ENCODE measurements at places on chromosomes 12 and 14.

GRCh38 chr12:92357584-92358261 is 212.1 kb upstream of the BTG1 start:
- DNase-seq = no peak

DNA sequence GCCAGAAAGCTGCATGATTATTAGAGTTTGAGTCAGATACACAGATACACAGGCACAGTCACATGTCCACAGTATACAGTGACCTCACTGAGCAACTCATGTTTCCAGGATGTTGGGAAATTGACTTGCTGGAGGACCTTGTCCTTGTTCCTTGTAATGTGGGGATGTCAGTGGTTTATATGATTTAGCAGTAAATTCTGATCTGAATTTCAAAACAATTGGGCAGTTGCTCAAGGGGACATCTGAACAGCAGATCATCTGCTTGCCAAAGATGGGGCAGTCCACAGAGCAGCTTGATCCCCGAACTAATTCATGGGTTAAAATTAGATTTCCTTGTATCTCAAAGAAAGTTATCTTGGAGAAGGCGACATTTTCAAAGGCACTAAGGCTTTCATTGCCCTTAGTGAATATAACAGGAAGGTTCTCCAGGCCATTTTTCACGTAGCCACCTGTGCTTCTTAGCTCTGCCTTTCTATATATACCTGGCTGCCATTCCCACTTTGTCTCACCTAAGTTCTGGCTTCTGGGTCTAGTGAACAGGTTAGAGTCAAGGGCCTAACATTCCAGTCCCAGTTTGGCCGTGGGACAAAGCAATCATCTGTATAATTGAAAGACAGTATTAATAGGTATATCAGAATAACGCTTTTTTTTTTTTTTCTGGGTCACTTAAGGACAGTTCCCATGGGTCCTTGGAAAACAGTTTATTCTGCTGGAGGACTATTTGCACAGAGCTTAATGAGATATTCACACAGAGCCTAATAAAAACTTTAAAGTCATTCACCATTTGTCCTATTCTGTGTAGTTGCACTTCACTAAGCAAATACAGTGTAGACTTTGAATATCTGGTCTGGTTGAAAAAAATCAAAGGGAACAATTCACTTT is 64.9 kb upstream of the STRN3 start:
- DNase-seq = no peak

DNA sequence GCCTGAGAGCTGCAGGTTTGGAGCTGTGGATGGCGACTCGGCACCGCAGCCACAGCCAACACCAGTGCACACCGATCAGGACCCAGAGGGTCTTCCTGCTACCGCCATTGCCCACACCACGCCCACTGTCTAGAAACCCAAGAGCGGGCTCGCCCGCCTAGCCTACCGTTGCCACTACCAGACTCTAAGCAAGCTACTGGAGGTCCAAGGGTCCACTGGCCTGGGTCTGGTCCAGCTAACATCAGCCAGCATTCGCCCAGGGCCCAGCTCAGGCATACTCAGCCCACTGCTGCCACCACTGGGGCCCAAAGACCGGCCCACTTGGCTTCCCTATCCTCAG is 30.5 kb upstream of the MON2 start:
- DNase-seq = no peak

GRCh38 chr12:124527861-124528561 is 39.4 kb downstream of the NCOR2 start:
- DNase-seq = no peak

DNA sequence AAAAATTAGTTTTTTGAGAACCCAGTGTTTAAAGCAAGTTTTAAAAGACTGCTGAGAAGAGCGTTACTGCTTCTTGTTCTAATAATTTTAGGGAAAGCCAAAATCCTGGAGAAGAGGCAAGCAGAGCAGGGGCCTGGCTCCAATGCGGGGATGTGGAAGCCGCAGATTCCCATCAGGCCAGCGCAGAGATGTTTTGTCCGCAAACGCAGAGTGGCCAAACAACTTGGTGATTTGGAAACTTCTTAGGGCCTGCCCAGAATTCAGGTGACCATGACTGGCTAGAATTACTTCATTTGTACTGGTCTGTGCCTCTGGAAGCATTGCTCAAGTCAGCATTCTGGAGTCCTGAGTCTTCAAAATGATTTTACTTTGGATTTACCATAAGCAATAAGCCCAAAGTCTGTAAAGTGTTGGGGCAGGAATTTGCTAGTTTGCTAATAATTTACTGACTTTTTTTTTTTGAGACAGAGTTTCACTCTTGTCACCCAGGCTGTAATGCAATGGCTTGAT is 208.4 kb downstream of the PPM1H start:
- no peak for DNase-seq

- DNase-seq = no peak
Measured at GRCh38 chr12:92690601-92691000, 12.2 kb upstream of the PLEKHG7 start.

- no peak for DNase-seq
Measured at GRCh38 chr12:89183985-89184435, 168.3 kb downstream of the DUSP6 start.

GRCh38 chr12:117643971-117644370 is 282.5 kb upstream of the NOS1 start:
- no peak for DNase-seq

- no peak for DNase-seq
Measured at GRCh38 chr14:63986789-63987533, 134.2 kb downstream of the SYNE2 start.

DNA sequence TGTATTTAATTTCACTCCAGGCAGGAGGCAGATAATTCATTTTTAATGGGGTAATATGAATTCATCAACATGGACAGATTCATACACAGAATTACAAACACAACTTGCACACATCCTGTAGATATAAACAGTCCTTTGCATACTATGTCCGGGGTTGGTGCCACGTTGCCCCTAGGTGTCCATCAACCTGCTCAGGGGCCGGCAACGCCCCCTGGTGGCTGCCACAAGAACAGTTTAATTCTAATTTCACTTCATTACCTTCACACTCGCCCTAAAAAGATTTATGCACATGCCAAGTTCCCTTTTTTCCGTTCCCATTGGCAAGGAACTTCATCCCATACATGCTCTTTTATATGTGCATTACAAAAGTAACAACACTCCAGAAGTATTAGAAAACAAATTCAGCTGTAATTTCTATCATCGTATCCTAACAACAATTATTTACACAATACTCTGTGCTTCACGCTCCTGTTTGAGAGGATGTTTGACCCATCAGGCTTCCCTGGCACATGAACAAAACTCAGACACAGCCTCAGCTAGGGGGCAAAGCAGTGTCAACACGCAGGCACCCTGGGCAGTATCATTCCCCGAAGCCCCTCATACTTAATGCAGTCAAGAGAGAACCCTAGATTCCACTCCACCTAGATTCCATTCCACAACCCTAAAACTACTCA is 15.5 kb downstream of the MANSC1 start:
- DNase-seq = peak; percentile 61

GRCh38 chr14:61647704-61648103 is 47.6 kb upstream of the HIF1A start:
- DNase-seq = no peak

DNA sequence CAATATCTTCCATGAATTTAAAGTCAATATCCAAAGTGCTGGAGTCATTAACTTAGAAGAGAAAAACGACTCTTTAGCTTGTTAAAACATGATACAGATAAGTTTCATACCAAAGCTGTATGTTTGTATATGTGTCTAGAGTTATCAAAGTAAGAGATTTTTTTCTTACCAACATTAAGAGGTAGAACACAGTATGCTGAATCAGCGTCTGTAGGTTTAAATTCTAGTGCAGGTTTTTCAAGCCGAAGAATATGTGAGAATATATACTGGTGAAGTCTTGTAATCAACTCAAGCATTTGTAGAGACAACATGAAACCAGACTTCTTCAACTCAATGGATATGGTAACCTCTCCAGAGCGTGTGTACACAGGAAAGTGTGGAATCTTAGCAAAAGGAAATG is 49.6 kb downstream of the DICER1 start:
- DNase-seq = no peak

DNA sequence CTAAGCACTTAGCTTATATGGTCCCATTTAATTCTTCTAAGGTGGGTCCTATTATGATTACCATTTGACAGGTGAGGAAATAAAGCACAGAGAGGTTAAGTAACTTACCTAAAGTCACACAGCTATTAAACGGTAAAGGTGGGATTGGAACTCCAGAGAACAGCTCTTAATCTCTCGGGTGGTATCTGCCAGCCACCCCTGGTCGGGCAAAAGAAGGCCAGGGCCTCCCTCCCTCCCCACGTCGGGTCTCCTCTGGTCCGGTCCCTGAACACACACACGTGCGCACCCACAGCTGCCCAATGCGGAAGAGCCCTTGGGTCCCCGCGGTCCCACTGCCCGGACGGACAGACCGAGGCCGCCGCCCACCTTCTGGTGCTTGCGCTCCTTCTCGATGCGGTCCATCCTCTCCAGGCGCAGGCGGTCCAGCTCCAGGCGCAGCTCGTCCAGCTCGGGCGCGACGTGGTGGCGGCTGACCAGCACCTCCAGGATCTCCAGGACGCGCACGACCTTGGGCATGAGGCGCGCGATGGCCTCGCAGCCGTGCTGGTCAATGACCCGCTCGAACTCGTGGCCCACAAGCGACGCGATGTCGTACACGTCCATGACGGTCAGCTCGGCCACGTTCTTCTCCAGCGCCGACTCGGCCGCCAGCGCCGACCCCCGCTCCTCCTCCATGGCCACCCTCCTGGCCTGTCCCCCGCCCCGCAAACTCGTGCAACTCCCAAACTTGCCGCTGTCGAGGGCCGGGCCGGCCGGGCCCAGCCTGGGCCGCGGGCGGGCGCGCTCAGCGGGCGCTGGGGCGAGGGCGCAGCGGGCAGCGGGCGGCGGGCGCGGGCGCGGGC is 490 bp downstream of the RILPL1 start:
- peak; percentile 6 for DNase-seq

DNA sequence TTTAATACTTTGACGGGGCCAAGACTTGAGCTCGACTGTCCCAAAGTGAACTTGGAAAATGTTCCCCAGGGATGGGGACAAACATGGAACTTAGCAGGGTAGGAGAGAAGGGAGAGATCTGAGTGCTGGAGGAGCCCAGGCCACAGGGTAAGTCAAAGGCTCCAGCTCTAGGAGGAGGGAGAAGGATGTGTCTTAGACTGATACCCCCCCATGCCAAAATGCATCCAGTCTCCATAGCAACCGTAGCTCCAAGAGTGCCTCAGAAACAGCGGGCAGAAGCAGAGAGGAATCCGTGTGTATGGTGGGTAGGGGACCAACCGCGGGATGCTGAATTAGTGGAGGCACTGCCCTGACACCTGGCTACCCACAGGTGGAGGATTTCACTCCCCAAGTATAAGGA is 845 bp upstream of the AGAP2 start:
- no peak for DNase-seq

DNA sequence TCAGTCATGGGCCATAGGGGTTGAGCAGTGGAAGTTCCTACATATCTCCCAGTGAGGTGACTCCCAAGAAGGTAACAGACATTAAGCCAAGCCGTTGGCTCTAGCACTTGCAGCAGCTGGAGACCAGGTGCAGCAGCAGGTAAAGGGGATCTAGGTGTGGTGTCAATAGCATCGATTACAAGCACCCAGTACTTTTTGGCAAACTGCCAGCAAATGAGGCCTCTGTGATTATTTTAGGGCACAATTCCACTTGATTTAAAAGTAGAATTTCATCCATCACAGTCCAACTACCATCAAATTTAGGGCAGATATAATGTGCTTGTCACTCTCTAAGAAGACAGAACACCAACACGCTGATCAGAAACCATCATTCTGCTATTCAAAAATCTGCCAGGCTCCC is 224.1 kb upstream of the EGLN3 start:
- no peak for DNase-seq

- no peak for DNase-seq
Measured at GRCh38 chr12:41930866-41931437, 213.7 kb downstream of the GXYLT1 start.

DNA sequence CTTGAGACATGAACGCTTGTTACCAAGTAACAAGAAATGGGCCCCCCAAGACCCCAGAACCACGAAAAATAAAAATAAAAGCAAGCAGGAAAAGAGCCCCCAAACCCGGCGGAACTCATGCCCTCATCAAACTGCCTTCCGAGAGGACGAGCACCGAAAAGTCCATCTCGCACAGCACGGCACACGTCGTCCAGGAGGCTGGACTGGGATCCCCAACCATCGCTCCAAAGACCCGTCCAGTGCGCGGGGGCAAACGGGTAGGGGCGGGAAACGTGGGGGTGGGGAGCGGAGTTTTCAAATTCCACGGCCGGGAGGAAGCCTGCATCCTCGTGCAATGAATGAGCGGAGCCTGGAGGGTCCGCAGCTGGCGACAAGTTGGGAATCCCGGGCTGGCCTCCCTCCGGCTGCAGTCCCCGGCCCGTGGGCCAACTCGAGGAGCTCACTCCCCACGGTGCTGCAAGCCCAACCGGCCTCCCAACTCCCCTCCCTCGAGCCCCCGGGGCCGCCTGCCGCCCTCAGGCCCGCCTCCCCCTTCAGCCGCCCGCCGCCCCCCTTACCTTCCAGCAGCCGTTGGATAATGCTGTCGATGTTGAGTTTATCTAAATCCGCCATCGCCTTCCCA is 484 bp downstream of the PPP1CC start:
- DNase-seq = no peak

- DNase-seq = no peak
Measured at GRCh38 chr12:6382982-6383381, 980 bp upstream of the LTBR start.

DNA sequence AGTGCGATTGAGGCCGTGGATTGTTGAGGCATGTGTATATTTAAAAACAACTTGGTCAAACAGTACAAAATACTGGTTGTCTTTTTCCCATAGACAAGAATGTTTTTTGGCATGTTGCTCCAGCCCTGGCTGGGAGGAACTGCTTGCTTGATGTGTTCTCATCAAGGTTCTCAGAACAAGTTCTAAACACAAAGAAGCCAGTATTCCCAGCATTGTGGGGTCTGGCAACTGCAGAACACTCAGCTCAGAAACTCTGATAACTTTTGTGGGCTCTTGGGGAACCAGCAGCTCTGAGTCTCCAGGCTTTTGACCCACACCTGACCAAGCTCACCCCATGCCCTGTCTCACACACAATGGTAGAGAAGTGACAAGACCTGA is 27.1 kb upstream of the DICER1 start:
- DNase-seq = no peak

DNA sequence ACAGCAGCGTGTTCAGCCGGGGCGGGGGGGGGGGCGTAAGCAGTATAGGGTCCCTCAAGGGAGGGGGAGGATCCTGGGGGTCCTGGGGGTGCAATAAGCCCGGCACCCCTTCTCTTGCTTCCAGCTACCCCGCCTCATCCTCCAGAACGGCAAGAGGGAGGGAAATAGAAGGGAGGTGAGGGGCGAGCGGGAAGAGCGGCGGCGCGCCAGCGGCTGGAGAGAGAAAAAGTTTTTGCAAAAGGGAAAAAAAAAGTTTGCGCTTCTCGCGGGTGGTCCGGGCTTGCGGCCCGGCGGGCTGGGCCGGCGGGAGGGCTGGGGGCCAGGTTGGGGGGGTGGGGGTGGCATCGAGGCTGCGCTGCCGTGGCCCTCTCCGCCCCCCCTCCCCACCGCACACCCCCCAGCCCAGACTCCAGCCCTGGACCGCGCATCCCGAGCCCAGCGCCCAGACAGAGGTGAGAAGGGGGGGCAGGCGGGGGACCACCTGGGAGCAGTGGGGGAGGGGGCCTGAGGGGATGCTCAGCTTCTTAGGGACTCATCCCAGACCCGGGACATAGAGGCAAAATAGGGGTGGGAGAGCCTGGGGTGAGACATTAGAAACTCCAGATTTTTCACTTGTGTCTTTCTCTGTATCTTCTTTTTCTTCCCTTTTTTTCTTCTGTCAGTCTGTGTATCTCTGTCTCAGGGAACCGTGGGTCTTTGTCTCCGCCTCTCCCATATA is at the start of gene GLI1:
Gene GLI1, plus strand, starts transcription at position 36 of the 718 bp plus-strand sequence. CDS start 3,907 bp downstream, outside the sequence.
- DNase-seq = no peak

GRCh38 chr14:70655110-70655826 is 13.6 kb downstream of the TTC9 start:
- DNase-seq = no peak
